CD4-positive, alpha-beta T cell treated with Interleukin-12 subunit alpha and Interleukin-12 subunit beta, for 1 hour (primary cell): ENCODE measurements at places on chromosomes 3 and 15.

DNA sequence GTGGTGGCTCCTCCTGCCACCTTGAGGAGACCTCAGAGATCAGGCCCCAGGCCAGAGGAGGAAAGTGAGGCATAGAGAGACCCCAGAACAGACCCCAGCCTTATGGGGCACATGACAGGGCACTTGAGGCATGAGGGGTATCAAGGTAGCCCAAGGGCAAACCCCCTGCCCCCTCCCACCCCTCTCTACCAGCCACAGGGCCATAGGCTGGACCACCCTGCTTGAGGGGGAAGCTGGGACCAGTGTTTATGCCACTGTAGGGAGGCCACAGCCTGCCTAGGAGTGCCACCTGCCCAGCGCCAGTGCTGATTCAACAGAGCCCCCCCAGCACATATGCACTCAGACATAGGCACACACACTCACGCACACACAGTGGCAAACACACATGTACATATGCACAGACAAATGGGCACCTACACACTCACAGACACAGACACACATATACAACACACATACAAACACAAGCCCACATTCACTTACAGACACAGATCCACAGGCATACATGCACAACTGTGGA is 10.3 kb downstream of the MYL3 start:
- DNase-seq = no peak

GRCh38 chr15:96031426-96032110 is 298.9 kb upstream of the NR2F2 start:
- no peak for DNase-seq

DNA sequence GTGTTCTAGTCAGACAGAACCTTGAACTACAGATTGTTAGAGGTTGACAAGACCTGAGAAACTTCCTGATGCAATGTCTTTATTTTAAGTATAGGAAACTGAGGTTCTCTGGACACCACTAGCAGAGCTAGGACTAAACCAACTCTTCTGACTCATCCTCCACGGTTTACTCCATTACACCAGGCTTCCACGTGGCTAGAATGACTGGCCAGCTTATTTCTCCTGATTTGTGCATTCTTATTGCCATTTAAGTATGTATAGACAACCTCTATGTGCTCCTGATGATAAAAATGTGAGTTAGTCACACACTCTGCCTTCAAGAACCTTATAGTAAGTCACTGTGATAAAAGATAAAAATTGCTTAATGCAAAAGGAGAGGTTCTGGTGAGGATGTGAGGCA is 182.7 kb downstream of the MEX3B start:
- no peak for DNase-seq

DNA sequence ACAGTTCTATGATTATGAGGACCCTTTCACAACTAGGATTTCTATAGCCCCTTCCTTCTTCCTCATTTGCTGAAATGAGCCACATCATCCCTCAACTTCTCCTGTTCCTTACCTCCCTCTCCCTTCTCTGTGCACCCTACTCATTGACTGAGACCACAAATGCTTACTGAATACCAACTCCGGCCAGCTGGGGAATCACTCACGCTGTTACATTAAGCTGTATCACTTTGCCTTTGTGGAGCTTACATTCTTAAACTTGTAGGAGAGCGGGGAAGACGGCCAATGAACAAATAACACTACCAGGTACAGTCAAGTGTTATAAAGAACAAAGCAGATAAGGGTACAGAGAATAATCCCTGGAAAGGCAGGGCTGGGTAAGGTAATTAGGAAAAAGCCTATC is 5.7 kb downstream of the SUCLG2 start:
- DNase-seq = no peak

DNA sequence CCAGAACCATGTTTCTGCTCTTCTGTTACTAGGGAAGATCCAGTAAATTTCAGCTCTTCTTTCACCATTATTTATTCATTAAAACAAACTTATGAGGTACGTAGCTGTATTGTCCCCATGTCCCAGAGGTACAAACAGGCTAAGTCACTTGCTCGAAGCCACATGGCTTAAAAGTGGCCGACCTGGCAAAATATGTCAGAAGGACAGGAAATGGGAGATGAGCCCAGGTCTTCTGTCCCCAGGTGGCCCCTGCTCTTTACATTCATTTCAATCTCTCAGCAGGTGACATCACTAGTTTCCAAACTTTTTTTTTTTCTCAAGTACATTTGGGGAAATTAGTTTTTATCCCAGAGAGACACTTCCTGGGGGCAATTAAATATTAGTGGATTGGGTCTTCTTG is 34.1 kb upstream of the LPP start:
- DNase-seq = no peak

DNA sequence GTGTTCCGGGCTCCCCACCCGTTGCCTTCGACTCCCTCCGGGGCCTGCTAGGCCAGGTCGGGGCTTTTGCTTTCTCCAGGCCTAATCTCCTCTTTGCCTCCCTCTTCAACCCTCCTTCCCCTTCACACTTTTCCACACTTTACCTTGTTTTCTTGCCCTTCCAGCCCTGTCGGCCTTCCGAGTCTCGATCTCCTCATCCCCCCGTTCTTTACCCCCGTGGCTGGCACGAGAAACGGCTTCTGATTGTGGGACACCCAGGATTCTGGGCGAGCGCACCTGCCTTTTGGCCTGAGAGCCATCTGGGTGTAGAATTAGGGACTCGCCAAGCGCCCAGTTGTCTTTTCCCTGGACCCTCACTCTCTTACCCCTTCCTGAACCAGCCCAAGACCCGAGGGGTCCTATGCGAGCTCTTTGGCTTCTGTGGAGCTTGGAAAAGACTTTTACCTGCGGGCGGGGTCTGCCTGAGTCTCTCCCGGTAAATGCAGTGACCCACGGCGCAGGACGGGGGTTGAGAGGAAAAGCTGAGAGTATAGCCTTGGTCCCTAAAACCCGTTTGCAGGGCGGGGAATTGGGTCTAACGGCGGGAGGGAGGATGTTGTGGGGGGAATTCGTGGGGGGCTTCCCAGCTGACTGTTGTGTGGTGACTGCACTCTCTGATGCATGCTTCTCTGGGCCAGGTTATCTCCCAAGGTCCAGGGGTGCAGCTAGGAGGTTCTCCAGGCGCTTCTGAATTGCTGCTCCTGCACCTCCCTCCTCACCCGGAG is 5.5 kb upstream of the ONECUT1 start:
- no peak for DNase-seq

DNA sequence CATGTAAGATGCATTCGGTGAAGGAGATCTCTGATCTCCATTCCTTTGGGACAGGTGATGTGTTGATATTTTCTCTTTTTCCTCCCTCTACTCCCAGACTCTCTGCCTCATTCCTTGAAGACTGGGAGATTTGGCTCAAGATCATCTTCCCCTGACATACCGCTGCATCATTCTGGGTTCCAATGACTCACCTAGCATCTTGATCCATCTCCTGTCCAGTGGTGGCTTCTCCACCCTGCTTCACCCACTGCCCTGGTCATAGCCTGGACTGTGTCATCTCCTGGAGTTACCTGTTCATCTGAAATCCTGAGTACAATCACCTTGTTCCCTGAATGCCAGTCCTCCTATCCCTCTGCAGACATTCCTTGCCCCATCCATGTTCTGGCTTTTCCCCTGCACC is 57.4 kb upstream of the TRAK1 start:
- no peak for DNase-seq

GRCh38 chr3:163779396-163780344 is 1298.6 kb downstream of the SI start:
- DNase-seq = no peak

- DNase-seq = no peak
Observed at GRCh38 chr3:54212723-54213122, 90.4 kb downstream of the CACNA2D3 start.

- no peak for DNase-seq
Observed at GRCh38 chr3:50862221-50862620, 187.5 kb downstream of the DOCK3 start.

DNA sequence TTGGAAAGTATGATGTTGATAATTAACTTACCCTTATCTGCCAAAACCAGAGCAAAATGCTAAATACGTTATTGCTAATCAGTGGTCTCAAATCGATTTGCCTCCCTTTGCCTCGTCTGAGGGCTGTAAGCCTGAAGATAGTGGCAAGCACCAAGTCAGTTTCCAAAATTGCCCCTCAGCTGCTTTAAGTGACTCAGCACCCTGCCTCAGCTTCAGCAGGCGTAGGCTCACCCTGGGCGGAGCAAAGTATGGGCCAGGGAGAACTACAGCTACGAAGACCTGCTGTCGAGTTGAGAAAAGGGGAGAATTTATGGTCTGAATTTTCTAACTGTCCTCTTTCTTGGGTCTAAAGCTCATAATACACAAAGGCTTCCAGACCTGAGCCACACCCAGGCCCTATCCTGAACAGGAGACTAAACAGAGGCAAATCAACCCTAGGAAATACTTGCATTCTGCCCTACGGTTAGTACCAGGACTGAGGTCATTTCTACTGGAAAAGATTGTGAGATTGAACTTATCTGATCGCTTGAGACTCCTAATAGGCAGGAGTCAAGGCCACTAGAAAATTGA is 59.7 kb downstream of the DCUN1D1 start:
- no peak for DNase-seq

DNA sequence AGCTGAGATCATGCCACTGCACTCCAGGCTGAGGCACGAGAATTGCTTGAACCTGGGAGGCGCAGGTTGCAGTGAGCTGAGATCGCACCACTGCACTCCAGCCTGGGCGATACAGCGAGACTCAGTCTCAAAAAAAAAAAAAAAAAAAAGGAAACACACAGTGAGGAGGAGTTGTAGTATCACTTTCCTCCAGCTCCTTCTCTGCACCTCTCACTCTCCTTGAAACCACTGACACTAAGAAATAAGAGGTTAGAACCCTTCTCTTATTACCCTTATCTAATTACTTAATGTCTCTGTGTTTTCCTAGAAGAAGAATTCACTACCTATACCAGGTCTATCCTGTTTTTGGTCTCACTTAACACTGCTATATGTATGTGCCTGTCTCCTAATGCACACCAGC is 31.7 kb downstream of the RAB27A start:
- DNase-seq = no peak

- no peak for DNase-seq
Observed at GRCh38 chr3:78827618-78828017, 940.2 kb downstream of the ROBO1 start.

DNA sequence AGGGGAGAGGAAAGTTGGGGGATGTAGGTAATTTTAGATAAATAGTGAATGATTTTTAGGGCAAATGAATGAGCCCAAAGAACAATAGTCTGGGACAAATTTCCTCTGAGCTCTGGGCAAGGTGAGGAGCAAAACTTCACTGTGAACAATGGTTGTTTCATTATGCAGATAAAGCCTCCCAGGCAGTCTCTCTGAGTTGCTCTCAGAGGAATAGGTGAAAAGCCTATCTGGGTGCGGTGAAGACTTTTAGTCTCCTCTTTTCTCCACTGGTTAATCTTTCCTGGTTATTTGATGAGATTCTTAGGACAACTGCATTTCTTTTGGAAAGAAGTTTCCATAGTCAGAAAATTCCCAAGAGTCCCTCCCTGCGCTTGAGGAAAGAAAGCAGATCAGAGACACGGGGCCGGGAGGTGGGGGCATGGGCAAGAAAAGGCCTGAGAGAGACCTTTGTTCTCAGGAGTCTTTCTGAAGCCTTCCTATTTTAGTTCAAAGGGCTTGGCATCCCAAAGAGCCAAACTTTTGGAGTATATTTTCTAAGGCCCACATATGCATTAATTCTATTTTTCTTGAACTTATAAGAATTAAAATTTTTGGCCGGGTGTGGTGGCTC is 353.6 kb upstream of the SLCO3A1 start:
- no peak for DNase-seq

- DNase-seq = no peak
Observed at GRCh38 chr15:92163641-92164040, 230.0 kb upstream of the ST8SIA2 start.
